ENCODE measurements at places on chromosomes 2 and 18.
A peak's percentile ranks its signal among the peaks of the same experiment; 100 is the strongest.

GRCh38 chr18:13500227-13500865 lies 226.0 kb downstream of the FAM210A start:
- DNase-seq = peak; percentile 66

DNA sequence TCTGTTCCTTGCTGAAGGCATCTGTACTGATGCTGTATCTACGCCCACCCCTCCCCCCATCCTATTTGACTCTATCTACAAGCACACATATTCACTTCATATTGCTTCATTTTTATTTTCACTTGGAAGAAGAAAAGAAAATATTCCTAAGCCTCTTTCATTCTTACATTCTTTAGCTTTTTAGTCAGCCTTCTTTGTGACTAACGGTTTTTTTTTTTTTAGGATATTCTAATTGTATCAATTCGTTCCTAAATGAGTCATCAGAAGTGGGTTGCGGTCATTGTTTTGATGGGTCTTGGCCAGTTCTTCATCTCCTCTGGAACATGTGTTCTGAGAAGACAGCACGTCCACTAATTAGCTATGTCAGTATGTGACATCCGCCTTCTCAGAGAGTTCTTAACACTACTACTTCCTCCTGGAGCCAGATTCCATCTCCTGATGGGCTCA lies 88.7 kb downstream of the MYO1B start:
- no peak for DNase-seq

DNA sequence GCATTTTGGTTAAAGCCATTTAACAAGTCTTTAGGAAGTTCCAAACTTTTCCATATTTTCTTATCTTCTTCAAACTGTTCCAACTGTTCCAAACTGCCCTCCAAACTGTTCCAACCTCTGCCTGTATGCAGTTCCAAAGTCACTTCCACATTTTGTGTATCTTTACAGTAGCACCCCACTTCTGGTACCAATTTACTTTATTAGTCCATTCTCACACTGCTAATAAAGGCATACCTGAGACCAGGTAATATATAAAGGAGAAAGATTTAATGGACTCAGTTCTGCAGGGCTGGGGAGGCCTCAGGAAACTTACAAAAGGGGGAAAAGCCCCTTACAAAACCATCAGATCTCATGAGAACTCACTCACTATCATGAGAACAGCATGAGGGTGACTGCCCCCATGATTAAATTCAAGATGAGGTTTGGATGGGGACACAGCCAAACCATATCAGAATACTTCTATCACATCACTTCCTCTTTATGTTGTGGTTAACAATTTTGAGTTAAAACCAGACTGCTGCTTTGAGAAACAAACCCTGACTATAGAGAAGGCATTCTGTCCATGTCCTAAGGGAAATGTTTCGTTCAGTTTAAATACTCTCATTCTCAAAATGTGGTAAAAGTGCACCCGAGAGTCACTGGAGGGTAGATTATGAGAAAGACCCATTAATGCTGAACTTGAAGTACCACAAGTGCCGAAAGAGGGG lies 11.0 kb downstream of the IL18R1 start:
- no peak for DNase-seq

DNA sequence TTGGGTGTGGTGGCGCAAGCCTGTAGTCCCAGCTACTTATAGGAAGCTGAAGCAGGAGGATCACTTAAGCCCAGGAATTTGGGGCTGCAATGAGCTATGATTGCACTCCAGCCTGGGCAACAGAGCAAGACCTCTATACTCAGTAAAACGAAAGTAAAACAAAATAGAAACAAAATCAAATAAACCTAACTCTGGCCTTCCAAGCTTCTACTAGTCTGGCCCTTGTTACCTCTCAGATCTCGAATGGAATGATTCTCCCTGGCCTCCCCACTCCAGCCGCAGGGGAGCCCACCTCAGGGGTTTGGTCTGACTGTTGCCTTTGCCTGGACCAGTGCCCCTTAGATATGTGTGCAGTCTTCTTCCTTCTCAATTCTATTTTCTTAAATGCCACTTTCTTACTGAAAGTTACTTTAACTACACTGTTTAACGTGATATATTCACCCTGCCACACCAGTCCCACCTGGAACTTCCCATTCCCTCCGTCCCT lies 160.0 kb upstream of the GCFC2 start:
- no peak for DNase-seq

- DNase-seq = no peak
Measured at GRCh38 chr18:62505669-62506494, 16.9 kb upstream of the ZCCHC2 start.

GRCh38 chr2:27735263-27735904 lies 36.1 kb upstream of the MRPL33 start:
- peak; percentile 95 for DNase-seq

GRCh38 chr18:35289293-35289692 lies 736 bp downstream of the ZSCAN30 start:
- no peak for DNase-seq

- no peak for DNase-seq
Measured at GRCh38 chr18:7597500-7597899, 30.4 kb downstream of the PTPRM start.

GRCh38 chr2:134220344-134220974 lies 33.4 kb upstream of the MGAT5 start:
- DNase-seq = no peak

- DNase-seq = no peak
Measured at GRCh38 chr2:161265874-161266273, 42.4 kb upstream of the PSMD14 start.

Measured in upper lobe of left lung (tissue), 6 donors.